Stimulated activated CD8-positive, alpha-beta memory T cell treated with anti-CD3 and anti-CD28 coated beads, Interleukin-15, amount 100 ng/mL, for 48 hours (primary cell): ENCODE measurements at places on chromosomes 6 and 20.

DNA sequence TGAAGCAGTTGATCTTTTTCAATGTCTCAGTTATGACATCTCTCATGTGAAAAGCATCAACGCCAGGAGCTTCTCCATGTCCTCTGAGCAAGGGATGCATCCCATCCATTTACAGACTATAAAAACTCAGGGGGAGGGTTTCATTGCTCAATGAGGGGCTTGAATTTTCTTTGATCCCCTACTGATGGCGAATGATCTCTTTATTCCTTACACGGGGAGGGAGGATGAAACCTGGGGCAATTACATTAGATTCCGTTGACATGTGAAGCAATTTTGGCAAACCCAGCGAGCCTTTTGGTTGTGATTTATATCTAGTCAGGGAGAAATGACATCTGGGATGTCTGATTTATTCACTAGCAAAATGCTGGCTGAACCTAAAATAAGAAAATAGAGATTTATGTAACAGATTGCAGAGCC is 268.9 kb downstream of the HIVEP2 start:
- no peak for DNase-seq

DNA sequence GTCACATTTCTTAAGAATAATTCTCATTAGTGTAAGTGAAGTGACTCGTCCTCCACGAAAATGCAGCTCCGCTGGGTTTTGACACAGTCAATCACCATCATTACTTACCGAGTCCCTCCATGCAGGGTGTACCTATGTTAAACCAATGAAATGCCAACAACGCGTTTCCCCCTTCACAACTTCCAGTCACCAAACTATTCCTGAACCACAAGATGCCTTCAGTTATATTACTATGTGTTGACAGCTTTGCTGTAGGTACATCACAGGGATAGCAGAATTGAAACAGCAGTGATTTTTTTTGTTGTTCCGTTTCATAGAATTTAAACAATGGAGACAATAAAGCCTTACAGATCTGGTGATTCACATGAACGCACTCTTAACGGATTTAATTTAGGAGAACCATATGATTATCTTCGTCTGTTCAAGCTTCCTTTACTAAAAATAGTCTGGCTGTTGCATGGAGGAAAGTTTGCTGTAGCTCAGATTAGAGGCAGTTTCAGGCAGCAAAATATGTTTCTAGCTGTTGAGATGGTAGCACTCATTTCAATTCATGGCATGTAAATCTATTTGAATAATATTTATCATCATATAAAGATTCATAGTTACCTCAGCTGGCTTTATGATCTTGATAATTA is 652.8 kb downstream of the PRKN start:
- no peak for DNase-seq

GRCh38 chr6:20486641-20487040 is 47.6 kb upstream of the CDKAL1 start:
- no peak for DNase-seq

DNA sequence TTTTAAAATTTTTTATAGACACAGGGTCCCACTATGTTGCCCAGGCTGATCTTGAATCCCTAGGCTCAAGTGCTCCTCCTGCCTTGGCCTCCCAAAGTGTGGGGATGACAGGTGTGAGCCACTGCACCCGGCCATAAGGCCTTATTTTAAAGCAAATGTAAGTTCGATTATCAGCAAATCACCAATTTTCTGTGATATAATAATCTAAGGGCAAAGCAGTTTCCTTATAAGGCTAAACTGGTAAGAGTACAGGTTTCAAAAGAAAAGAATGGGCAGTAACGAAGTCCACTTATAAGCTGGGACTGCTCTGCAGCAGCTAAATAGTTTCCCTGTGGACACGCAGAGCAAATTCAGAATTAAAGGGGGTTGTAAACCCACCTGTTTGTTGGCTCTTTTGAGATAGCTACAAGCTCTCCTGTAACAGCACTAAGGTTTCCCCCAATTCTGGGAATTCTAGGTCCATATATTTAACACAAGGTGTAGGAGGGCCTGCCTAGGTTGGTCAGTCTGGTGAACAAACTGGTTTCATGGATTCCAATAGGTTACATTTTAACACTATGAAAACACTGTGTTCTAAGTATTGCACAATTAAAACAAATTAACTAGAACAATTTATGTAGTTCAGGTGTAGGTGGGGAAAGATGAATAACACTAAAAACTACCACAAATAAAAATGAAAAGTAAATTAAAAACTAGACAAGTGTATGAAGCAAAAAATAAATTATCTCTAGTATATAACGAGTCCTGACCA is 26.3 kb downstream of the LHFPL5 start:
- DNase-seq: no peak

GRCh38 chr20:8647961-8648441 is 420.9 kb upstream of the PLCB4 start:
- DNase-seq: no peak

GRCh38 chr20:61801857-61802442 is 263.7 kb downstream of the TAF4 start:
- DNase-seq: no peak

- no peak for DNase-seq
These were observed 51.2 kb upstream of the MARCKS start for GRCh38 chr6:113805811-113806495.

DNA sequence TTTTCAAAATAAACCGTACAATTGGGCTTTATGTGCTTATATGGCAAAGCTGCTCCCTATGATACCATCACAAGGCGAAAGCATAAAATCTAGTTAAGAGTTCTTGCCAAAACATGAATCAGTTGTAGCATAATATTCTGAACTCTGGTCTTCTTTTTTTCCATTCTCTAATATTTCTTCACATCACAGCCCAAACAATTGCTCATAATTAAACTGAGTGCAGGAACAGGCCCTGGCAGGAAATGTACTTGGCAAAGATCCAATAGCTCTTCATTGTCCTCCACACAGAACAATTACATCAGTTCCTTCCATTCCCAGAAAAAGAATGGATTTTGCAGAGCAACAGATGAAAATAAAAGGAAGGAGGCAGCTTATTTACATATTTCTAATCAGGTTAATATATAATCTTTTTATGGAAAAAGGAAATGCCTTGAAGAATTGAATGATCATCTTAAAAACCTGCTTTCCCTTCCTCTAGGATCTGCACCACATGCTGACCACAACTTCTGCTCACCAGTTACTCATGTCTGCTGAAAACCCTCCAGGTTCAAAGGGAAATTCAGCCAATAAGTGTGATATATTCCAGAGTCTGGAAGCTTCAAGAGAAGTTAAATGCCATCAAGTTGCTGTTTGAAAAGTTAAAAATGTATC is 123.3 kb upstream of the COL21A1 start:
- DNase-seq: no peak

GRCh38 chr6:22056398-22056797 is 240.4 kb downstream of the PRL start:
- DNase-seq: no peak

DNA sequence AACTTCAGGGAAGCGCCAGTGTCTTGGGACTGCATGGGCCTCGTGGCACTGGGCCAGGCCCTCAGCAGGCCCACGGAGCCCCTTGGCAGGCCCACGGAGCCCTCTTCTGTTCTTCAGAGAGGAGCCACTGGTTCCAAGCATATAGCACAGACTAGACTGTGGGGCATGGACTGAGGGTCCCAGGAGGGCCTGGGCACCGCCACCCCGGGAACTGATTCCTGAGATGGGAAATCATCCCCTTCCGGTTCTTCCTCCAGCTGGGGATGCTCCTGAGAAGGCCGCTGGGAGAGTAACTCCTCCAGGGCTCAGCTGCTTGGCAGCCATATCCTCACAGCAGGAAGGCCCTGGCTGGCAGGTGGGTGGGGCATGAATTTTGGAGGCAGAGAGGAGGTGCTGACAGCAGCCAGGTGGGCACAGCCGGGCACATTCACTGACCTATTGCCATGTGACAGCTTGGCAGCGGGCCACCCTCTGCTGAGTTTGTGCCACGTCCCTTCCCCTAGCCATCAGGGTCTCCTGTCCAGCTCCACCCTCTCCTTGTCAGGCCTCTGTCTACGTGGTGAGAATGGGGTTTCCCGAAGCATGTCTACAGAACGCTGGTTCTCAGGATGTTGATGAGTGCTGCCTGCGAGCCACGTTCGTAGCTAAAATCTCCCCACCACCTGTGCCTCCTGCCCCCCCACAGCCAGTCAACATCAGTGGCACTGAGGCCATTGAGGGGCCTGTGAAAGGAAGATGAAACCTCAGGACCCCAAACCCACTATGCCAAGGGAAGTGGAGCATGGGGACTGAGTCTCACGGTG is 152.1 kb downstream of the TAF4 start:
- no peak for DNase-seq

- no peak for DNase-seq
These were observed 64.6 kb upstream of the UST start for GRCh38 chr6:148682252-148682651.

GRCh38 chr20:59743767-59744485 is 139.6 kb downstream of the PHACTR3 start:
- DNase-seq: no peak

DNA sequence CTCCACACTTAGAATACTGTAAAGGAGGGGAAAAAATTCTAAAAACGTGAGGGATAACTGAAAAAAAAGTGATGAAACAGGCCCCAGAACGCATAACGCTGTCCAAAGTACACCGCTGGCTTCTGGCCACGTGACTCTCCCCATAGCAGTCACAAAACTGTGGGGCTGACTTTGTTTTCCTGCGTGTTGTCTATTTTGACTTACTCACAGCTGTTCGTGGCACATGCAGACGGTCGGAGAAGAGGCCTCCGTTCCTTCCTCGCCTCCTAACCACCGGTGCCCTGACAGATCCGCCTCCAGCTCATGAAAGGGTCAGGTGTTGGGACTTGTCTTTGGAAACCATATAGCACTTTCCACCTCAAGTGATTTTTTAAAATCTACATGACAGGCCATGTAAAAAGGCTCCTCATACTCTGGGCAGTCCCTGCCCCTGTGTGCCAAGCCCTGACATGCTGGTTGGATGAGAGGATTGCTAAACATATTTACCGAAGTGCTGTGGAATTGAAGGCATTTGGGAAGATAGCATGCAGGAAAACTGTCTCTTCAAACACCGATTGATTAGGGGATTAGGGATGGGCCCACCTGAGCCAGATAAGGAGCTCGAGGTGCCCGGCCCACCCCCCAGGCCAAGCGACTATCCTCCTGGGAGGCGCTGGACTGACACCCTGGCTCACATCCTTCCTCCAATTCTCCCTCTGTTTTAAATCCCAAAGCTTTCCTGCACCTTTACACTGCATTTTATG is 54.8 kb downstream of the DACT2 start:
- no peak for DNase-seq

- DNase-seq: no peak
These were observed 161.8 kb upstream of the GGTLC1 start for GRCh38 chr20:24150406-24150805.

- DNase-seq: no peak
These were observed 309.9 kb upstream of the NOX3 start for GRCh38 chr6:155765275-155766194.

DNA sequence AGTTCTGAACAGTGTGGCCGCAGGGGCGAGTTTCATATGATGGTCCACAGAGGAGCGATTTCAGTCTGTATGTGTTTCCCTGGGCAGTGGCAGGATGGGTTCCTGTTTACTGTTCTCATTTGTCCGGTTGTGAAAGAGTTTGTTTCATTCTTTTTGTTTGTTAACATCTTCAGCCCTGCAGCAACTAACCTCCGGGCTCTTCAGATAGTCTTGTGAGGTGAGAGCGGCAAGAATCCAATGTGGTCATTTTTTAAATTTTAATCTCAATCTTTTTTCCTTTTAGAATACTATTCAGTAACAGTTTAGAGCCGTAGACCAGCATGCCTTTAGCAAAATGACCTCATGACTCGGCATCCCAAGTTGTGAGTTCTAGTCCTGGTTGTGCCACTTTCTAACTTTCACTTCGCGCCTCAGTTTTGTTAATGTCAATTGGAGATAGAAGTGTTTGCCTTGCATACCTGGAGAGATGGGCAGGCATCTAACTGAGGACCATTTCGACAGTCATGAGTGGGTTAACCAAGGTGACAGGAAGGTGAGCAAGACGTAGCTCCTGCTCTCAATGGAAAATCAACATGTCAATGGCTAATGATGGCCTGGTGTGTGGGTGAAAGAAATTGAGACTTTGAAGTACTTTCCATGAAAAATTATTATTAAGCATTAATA is 38.5 kb upstream of the PXDC1 start:
- no peak for DNase-seq

DNA sequence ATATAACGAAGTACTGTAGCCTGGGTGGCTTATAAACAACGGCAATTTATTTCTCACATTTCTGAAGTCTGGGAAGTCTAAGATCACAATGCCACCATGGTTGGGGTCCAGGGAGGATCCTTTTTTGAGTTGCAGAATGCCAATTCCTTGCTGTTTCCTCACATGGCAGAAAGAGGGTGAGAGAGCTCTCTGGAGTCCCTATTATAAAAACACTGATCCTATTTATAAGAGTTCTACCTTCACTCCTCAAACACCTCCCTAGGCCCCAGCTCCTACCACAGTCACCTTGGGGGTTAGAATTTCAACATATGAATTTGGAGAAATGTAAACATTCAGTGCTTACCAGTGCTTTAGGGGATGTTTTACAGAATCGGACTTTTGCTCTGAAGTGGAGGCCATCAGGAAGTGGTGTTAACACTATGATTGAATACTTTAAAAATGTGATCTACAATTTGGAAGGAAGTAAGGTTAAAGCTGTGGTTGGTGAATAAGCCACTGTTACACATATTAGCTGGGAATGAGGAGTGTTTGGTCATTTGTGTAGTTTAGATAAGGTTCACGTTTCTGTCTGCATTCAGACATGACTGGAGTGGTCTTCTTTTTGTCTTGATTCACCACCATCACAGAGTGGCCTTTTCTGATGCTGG is 79.9 kb upstream of the SPTLC3 start:
- DNase-seq: no peak

- DNase-seq: no peak
These were observed 1055.1 kb upstream of the GJE1 start for GRCh38 chr6:141077355-141078333.

- no peak for DNase-seq
These were observed 4.4 kb downstream of the PGK2 start for GRCh38 chr6:49782725-49783124.

DNA sequence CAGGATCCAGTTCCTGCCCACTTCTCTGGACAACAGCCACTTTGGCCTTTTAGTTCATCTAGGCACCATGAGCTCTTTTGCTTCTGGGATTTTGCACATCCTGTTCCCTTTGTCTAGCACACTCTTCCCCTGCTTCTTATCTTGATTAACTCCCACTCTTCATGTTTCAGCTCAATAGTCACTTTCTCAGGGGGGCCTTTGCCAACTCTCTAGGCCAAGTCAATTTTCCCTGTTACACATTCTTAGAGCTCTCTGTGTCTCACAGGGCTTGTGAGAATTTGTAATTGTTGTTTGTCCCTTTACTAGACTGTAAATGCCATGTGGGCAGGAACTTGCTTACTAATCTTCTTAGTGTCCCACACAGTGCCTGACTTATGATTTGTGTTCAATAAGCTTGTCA is 58.1 kb upstream of the EPB41L1 start:
- no peak for DNase-seq

GRCh38 chr6:143007646-143008045 is 53.0 kb upstream of the AIG1 start:
- no peak for DNase-seq

- DNase-seq: no peak
These were observed 108.8 kb downstream of the PPP1R14C start for GRCh38 chr6:150251566-150252186.

- no peak for DNase-seq
These were observed 14.4 kb downstream of the MKKS start for GRCh38 chr20:10419550-10420133.
